Activated T-cell treated with anti-CD3 and anti-CD28 coated beads for 24 hours (primary cell): ENCODE measurements at places on chromosomes 1 and 21.

- no peak for DNase-seq
These were observed 41.4 kb downstream of the TRIM62 start for GRCh38 chr1:33140153-33141149.

GRCh38 chr1:61184040-61184713, 101.8 kb downstream of the NFIA start:
- DNase-seq, result no peak

DNA sequence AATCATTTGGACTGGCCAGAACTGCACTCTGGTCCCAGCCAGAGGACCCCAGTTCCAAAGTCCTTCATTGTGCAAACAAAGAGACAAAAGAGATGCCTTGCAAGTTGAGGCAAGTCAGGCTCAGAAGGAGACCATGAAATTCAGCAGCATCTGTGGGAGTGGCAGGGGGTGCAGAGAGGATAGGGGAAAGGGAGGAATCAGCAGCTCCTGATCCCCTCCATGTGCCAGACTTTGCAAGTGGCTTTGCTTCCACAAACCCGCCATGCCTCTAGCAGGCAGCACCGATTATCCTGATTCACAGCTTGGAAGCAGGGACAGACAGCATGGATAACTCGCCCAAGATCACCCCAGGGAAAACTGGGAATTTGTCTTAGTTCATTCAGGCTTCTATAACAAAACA, 2.1 kb upstream of the CAPN9 start:
- no peak for DNase-seq

DNA sequence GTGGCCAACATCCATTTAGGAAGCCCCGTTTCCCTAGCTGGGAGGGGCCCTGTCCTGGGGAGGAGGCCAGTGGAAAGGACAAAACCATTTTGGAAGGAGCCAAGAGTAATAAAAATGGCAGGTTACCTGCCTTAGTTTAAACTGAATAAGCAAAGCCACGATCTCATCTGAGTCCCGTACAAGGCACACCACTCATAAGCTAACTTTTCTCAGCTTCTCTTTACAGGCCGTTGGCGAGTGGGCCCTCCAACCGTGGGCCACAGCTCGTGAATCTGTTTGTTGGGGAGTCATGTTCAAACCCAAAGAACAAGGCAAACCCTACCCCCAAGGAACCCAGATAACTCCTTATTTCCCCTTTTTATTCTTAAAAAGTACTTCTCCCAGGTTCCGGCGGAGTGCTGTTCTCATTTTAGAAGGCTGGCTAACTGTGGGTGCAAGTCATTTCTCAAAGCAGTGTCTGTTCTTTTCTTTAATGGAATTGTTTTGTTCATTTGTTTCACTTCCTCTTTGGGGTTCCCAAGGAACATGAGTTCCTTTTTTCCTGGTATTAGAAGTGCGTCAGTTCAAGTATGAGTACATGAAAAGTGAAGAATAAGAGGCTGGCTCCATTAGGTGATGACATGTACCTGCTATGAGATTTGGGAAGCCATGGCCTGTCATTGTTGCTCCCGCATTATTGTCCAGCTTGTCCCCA, 89.0 kb downstream of the PSMG1 start:
- DNase-seq, result no peak

- DNase-seq, result no peak
These were observed 49.8 kb downstream of the EPHB2 start for GRCh38 chr1:22760455-22760854.

GRCh38 chr1:227134686-227135314, 183.5 kb downstream of the CDC42BPA start:
- DNase-seq, result no peak

DNA sequence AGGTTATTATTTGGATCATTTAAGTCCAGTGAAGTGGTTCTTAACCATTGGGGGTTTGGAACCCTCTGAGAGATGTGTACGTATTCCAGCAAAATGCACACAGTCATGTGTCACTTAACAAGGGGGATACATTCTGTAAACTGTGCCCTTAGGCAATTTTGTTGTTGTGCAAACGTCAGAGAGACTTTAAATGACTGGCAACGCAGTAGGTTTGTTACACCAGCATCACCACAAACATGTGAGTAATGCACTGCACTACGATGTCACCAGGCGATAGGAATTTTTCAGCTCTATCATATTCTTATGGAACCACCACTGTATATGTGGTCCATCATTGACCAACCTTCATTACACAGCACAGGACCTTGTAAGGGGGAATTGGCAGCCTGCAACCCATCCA, 11.9 kb downstream of the AHCYL1 start:
- DNase-seq, result no peak

DNA sequence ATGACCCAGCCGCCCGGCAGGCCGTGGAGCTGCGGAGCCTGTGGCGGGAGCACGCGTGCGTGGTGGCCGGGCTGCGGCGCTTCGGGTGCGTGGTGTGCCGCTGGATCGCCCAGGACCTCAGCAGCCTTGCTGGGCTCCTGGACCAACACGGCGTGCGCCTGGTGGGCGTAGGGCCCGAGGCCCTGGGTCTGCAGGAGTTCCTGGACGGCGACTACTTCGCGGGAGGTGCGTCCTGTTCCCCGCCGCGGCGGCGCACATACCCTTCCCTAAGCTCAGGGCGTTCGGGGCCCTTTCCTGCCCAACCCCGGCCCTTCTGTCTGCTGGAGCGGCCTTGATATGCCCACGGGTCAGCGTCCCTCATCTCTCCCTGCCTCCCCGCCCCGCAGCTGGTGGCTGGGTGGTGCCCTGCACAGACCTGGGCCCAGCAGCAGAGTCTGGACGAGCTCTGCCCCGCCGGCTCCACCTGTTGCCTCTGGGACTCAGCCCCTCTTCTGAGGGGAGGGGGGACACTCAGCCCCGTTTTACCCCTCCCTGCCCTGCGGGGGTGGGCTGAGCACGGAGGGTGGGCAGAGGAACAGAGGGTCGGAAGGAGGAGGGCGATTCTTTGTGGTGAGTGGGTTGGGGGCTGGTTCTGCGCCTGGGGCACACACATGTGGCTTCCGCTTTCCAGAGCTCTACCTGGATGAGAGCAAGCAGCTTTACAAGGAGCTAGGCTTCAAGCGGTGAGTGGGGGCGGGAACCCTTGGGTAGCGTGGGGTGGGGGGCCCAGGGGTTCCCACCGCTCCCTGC, 688 bp downstream of the PRXL2B start:
- no peak for DNase-seq

GRCh38 chr1:234972411-234973191, 156.0 kb downstream of the TOMM20 start:
- DNase-seq, result no peak

DNA sequence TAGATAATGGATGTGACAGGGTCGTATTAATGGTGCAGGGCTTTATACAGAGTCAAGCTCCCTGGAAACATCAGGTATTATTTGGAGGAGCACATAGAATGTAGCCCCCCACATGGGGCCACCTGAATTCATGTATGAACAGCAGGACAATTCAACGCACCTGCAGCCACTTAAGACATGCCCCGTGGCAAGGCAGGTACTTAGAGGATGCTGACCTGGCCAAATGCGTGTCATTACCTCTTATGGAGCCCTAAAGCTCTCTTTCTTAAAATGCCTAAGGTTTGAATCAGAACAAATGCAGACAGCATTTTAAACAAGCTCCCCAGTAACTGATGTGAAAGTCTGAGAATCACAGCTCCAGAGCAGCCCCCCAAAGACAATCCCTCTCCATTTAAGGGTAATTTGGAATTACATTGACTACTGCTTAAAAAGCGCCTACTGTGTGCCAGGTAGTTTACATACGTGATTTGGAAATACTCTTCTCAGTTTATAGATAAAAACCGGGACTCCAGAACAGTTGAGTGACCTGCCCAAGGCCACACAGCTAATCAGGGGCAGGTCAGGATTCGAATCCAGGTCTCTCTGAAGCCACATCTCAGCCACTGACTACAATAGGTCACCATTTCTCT, 71.0 kb upstream of the KLHDC7A start:
- no peak for DNase-seq
